ENCODE measurements at places on chromosomes 1 and 21.

DNA sequence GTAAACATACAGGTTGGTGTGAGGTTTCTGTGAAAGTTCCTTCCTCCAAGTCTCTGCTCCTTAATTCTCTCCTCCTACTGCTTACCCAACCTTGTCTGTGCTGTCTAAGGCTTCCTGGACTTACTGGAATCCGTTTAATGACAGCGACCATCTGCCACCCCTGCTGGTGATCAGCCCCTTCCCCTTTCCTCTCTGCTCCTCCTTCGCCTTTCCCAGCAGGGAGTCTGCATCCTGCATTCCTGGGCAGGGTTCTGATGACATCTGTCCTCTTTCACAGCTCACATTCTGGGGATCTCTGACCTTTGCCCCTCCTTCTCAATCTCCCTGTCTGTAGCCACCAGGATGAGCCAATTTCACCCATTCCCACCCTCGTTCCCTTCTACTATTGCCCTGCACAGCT is 66.5 kb downstream of the KIRREL1 start:
- DNase-seq, result no peak

GRCh38 chr1:94228640-94229375 is 8.6 kb downstream of the ARHGAP29 start:
- no peak for DNase-seq

GRCh38 chr1:182084487-182085316 is 23.2 kb upstream of the ZNF648 start:
- peak; percentile 62 for DNase-seq

- no peak for DNase-seq
Observed at GRCh38 chr1:84722794-84723193, 32.5 kb upstream of the SSX2IP start.

- DNase-seq, result peak; percentile 35
Observed at GRCh38 chr1:185670187-185670627, 64.0 kb upstream of the HMCN1 start.

GRCh38 chr1:212640223-212640878 is 31.8 kb downstream of the ATF3 start:
- no peak for DNase-seq

DNA sequence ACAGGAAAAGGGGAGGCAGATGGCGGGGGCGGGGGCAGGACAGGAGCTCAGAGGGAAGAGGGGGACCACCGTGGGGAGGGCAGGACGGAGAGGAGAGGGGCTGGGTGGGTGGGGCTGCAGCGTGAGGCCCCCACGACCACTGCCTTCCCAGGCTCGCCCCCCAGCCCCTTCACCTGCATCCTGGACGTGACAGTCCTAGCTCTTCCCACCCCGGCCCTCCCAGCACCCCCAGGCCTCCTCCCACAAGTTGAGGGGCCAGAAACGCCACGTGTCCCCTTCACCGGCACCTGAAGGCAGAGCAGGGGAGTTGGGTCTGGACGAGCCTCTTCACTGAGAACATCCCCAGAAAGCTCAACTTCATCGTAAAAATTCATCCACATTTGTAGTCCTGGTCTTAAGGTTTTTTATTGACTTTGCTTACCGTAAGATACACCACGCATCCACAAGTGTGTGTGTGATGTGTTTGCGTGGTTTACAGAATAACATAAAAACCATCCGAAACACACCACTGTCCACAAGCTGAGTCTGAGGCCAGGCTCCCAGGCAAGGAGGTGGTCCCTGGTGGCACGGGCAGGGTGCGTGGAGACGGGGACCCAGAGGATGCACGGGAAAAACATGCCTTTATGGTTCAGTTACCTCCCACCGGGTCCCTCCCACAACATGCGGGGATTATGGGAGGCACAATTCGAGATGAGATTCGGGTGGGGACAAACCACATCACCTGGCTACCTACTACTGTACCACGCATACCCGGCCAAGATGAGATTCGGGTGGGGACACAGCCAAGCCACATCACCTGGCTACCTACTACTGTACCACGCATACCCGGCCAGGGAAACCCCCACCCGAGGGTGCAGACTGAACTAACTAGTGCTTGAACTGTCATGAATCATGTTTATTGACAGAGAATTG is 13.9 kb upstream of the COL18A1 start:
- no peak for DNase-seq

DNA sequence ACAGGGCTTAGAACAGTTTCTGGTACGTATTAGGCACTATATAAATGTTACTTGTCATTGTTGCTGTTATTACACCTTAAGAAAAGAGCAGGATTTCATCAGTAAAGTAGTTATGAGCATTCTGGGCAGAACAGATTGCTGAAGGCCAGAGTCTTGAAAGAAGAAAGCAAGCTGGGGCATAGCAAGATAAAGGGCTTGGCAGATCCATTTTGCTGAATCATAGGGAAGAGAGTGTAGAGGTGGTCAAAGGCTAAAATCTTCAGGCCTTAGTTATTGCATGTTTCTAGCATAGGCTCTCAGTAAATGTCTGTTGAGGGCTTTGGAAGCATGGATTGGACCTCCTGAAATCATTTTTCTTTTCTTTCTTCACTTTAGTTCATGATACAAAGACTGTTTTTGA is 67.5 kb downstream of the PLA2G4A start:
- DNase-seq, result no peak

DNA sequence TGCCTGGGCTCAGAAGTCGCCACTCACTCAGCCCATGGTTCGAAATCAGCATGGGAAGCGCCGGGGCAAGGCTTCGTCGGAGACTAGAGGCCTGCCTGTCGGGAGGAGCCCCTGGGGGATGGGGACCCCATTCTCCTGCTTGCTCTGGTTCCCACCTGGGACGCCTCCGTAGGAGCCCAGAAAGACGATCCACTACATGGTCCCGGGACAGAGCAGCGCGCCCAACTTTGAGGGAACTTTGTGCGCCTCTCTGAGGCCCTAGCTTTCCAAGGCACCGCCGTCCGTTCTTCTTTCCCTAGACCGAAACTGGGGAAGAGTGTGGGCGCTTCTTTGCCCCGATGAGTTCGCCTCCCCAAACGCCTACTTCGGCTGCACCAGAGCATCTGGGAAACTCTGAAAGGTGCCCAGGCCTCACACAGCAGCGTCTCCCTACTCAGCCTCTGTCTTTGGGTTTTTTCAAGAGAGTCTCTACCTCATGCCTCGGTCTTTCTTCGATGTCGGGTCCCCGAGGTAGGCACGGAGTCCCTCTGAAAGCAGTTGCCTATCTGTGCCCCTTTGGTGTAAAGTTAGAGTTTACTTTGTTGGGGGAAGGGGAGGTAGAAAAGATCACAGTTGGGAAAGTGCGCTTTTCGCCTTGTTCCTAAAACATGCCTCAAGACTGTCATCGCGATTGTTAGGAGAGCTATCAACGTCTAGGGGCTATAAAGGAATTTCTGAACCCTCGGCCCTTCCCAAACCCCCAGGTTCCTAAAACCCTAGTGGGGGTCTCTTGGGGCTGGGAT is 14.0 kb downstream of the NR5A2 start:
- DNase-seq, result no peak

DNA sequence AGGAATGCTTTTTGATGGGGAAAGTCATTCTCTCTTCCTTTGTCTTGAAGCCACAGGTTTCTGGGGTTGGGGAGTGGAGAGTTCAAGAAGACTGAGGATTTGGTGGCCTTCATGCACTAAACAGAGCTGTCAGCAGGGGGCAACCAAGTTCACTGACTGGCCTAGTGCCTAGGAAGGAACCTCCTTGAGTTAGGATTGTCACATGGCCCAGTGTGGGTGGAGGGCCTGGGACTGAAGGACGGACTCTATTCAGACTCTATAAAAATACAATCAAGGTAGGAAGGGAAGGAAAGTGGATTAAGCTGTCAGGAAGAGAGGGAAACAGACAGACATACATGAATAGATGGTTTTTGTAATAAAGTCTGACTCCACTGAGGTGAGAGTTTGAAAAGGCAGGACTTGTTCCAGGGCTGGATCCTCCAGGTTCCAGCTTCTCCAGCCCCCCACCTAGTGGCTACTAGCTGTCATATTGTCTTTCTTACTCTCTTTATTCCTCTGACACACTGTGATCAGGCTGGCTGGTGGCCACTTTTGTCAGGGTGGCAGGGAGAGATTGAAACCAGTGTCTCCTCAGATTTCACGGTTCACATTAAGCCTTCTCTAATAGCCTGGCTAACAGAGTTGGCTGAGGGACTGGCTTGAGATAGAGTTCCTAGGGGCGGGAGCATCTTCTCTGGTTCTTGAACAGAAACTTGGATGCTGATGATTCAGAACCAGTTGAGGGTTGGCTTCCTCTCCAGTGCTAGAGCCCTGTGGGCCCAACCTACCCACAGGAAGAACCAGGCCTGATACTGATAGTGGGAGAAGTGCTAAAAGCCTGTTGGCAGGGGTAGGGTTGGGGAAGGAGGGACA is 4.1 kb upstream of the SH3BGRL3 start:
- DNase-seq, result peak; percentile 71

DNA sequence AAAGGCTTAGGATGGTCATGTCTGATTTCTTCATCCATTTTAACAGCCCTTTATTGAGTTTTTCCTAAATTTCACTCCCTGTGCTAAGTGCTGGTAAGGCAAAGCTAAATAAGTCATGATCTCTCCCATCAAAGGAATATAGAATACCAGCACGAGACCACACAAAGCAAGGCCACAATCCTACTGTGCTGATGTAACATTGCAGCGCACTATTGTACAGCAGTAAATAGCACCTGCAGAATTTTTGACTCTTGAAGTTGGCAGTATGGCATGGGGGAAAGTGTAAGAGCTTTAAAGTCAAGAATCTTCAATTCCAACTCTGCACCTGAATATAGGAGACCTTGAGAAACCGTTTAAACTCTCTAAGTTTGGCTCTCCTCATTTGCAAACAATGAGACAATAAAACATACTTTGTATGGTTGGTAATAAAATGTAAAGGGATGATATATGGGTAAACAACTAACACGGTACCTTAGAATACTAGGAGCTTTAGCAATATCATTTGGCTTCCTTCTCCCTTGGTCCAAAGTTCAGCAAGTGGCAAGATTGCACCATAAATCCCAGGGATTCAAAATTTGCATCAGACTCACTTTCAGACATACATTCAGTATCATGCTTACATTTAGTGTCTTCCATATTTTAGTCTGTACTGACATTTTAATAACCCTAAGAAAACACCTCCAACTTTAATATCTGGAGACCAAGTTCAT is 132.9 kb upstream of the PRDX6 start:
- DNase-seq, result no peak

DNA sequence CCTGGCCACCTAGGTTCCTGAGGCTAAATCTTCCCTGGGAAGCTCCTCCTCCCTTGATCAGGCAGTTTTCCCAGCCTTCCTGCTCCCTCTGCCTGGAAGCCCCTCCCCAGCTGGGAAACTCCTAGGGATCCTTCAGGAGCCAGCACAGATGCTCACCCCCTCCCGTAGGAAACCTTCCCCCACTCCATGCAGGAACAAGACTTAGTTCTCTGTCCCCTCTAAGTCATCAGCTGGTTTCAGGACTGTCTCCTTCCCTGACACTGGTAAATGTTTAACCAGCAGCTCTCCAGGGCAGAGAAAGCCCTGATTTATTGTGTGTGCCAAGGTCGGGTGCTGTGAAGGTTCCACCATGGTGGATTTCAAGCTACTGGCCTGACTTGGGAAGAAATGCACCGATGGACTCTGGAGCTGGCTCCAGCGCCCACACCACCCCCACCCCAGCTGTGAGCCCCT is 25.0 kb downstream of the TTC39A start:
- DNase-seq, result no peak

- no peak for DNase-seq
Observed at GRCh38 chr1:61450872-61451571, 273.9 kb downstream of the TM2D1 start.

GRCh38 chr1:84598418-84598817 is 24.2 kb upstream of the CTBS start:
- no peak for DNase-seq

DNA sequence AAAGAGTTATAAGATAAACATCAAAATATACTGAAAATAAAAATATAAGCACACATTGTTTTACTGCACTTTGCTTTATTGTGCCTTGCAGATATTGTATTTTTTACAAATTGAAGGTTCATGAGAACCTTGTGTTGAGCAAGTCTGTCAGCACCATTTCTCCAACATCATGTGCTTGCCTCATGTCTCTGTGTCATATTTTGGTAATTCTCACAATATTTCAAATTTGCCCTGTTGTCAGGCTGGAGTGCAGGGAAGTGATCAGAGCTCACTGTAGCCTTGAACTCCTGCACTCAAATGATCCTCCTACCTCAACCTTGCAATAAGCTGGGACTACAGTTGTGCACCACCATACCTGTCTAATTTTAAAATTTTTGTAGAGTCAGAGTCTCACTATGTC is 21.3 kb upstream of the CNIH3 start:
- DNase-seq, result no peak

- peak; percentile 98 for DNase-seq
Observed at GRCh38 chr1:8097077-8097799, 71.1 kb upstream of the ERRFI1 start.

GRCh38 chr1:16235944-16236510 is 956 bp downstream of the CPLANE2 start:
- peak; percentile 84 for DNase-seq

GRCh38 chr1:33428661-33429060 is 2.2 kb downstream of the PHC2 start:
- DNase-seq, result peak; percentile 84

- DNase-seq, result no peak
Observed at GRCh38 chr1:54781023-54781723, 16.9 kb upstream of the PARS2 start.

DNA sequence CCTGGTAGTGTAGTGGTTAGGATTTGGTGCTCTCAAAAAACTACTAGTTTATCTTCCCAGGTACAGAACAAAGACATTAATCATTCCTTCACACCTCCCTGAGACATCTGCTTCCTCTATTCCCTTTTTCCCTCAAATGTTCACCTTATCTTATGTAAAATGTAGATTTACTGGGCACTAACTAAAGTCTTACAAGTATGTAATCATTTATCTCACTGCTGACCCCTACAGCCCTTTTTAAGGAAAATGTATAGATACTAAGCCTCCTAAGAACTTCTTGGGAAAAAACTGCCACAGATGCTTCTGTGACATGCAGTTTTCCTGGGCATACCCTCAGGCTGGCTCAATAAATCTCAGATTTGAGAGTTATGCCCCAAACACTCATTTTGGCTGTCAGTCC is 50.8 kb upstream of the NEK7 start:
- DNase-seq, result no peak

DNA sequence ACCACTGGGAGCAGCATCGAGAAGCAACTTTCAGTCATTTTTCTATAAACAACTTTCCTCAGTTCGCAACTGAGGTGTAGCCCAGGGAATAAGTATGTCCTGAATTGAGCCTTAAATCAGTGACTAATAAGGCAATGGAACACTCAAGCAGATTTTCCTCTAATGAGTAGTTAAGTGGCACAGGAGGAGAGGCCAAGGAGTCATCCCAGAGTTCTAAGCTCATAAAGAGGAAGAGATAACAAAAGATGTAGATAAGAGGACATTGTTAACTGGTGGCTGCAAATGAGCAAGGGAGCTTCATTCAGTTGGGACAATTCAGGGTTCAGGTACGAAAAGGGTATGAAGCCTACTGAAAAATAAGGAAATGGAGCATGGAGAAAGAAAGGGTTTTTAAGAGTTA is 64.5 kb downstream of the LRRC40 start:
- DNase-seq, result no peak

DNA sequence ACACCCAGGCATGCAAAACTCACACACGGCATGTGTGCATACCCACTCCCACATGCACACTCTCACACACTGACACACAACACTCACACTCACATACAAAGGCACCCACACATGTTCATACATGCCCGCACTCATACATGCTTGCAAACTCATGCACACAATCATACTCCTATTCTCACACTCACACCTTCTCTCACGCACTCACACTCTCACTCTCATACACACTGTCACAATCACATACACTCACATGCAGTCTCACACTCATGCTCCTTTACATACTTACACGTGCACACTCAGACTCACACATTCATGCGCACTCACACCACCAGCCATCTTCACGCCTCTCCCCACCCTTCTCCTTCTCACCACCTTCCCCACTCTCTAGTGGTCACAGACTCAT is 3.1 kb downstream of the SLC5A9 start:
- no peak for DNase-seq
